ENCODE measurements at places on chromosomes 16 and 17.
A peak's percentile ranks its signal among the peaks of the same experiment; 100 is the strongest.

GRCh38 chr16:85304337-85304736 is 192.1 kb upstream of the CIBAR2 start:
- peak; percentile 67 for DNase-seq

- peak; percentile 94 for DNase-seq
Measured at GRCh38 chr16:85570735-85571562, 42.2 kb upstream of the GSE1 start.

DNA sequence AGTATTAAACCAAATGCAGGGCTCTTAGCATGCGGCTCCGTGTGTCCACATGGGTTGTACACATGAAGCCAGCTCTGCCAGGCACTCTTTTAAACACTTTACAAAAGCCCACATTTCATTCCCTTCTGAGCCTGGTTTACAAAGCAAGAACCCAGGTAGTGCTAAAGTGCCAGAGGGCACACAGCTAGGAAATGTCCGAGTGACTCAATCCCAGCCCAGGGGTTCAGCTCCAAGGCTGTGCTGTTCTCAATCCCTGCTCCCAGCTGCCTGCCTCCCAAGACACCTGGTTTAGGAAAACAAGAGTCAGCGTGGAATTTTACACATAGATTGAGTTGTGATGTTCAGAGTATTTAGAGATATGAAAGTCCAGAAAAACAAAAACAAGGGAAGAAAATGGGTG is 13.3 kb upstream of the DCAF7 start:
- DNase-seq: no peak

GRCh38 chr17:16521070-16521727 is 29.2 kb upstream of the LRRC75A start:
- DNase-seq: peak; percentile 69

DNA sequence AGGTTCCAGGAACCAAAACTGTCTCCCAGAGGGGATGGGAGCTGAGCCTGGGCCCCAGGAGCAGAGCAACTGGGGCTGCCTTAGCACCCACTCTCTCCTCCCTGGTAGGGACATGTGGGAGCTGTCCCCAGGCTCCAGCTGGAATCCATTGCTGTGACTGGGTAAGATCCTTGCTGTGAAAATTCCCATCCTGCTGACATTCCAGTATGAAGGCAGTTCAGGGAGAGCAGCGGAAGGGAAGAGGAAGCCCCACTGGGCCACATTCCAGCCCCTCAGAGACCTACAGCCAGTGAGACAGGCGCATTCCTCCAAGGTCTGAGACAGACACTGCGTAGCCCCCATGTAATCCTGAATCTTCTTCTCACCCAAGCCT is 24.2 kb downstream of the MYO18A start:
- no peak for DNase-seq

- no peak for DNase-seq
Measured at GRCh38 chr16:4325253-4325758, 9.4 kb downstream of the GLIS2 start.

Data from Jurkat, Clone E6-1 (cell line).